Fibroblast of skin of right biceps (primary cell): ENCODE measurements at places on chromosomes 5 and 9.
A peak's percentile ranks its signal among the peaks of the same experiment; 100 is the strongest.

GRCh38 chr9:38388283-38389223 is 3.9 kb upstream of the ALDH1B1 start:
- DNase-seq = no peak

- DNase-seq = no peak
Measured at GRCh38 chr5:15864536-15865215, 314.9 kb downstream of the MARCHF11 start.

GRCh38 chr9:129549684-129550083 is 71.2 kb downstream of the C9orf50 start:
- DNase-seq = peak; percentile 76

GRCh38 chr5:5881294-5881693 is 458.8 kb downstream of the ICE1 start:
- no peak for DNase-seq

GRCh38 chr5:6333182-6333905 is 45.0 kb downstream of the MED10 start:
- no peak for DNase-seq

GRCh38 chr9:96867079-96867804 is 12.9 kb upstream of the ZNF782 start:
- DNase-seq = no peak

DNA sequence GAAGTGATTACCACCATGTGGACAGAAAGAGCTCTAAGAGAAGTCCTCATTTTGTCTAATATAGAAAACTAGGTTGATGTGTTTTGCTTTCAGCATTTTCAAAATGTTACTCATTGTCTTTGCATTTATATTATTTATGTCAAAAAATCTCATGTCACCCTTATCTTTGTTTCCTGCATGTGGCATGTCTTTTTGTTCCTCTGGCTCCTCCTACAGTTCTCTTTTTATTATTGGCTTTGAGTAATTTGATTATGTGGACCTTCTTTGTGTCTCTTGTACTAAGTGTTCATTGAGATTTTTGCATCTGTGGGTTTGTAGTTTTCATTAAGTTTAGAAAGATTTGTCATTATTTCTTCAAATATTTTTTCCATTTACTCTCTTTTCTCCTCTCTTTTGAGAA is 58.8 kb downstream of the GNG10 start:
- DNase-seq = peak; percentile 4

DNA sequence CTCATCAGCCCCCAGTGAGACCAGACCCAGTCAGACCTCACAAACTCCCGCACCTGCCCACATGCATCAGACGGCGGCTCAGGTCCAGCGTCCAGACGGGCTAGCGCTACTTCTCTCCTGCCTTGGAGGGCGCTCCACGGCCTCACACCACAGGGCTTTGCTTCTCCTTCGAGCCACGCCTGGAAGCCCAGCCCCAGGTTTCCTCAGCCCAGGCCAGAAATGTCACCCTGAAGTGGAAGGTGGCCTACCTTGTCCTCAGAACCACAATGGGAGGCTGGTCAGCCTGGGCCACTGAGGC is 2.8 kb downstream of the NACC2 start:
- no peak for DNase-seq

DNA sequence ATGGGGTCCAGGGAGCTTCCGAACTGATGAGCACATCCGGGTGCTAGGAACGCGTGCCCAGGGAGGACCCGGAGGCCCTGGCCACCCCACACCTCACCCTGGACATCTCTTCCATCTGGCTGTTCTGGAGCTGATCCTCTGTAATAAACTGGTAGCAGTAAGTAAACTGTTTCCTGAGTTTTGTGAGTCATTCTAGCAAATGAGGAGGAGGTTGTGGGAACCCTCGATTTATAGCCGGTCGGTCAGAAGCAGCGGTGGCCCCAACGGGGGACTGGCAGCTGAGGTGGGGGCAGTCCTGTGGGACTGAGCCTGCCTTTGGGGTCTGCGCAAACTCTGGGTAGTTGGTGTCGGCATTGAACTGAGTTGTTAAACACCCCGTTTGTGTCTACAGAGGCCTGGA is 15.4 kb upstream of the UBAC1 start:
- no peak for DNase-seq

- DNase-seq = peak; percentile 85
Measured at GRCh38 chr5:153565822-153566221, 75.4 kb downstream of the GRIA1 start.

DNA sequence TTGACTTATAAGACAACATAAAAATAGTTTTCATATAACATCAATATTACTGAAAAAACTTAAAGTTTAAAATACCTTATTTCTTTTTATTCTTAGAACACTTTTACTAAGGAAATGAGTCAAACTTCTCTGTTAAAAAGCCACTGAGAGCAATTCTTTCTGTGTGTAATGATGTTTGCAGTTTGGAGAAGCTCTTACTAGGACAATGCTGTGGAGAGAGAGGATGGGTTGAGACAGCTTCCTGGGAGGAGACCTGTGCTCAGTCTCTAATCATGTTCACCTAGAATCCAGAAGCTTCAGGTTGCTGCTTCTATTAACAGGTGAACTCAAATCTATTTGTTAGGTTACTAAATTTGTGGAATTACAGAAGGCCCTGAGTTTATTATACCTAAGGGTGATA is 198.5 kb downstream of the DNAH5 start:
- peak; percentile 13 for DNase-seq

DNA sequence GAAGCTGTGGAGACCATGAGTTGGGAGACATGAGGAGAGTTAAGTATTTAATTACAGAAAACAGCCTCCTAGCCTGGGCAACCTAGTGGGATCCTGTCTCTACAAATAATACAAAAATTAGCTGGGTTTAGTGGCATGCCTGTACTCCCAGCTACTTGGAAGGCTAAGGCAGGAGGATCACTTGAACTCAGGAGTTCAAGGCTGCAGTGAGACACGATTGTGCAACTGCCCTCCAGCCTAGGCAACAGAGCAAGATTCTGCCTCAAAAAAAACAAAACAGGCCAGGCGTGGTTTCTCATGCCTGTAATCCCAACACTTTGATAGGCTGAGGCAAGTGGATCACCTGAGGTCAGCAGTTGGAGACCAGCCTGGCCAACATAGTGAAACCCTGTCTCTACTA is 52.6 kb downstream of the AQP7 start:
- no peak for DNase-seq

- no peak for DNase-seq
Measured at GRCh38 chr5:88474574-88474973, 205.9 kb upstream of the TMEM161B start.

GRCh38 chr5:133365738-133366137 is 246.6 kb downstream of the FSTL4 start:
- no peak for DNase-seq

- no peak for DNase-seq
Measured at GRCh38 chr5:179337796-179338676, 7.2 kb downstream of the ADAMTS2 start.

GRCh38 chr9:134212809-134213507 is 48.6 kb upstream of the RNU6ATAC start:
- no peak for DNase-seq

- DNase-seq = peak; percentile 74
Measured at GRCh38 chr9:86563350-86563749, 209.1 kb upstream of the TUT7 start.

DNA sequence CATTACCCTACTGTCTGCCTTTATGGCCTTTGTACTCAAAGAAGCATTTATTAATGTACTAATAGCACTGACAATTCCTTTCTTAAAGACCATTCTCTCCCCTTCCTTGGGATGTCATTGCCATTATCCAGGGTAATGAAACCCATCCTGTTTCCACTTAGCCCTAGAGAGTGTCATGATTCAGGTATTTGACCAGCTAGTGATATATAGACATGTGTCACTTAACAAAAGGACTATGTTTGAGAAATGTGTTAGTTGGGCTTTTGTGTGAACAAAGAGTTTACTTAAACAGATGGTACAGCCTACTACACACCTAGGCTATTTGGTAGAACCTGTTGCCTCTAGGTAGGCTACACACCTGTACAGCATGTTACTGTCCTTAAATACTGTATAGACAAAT is 2.0 kb downstream of the ATP6V0E1 start:
- no peak for DNase-seq

GRCh38 chr9:84145780-84146179 is 165.2 kb downstream of the RMI1 start:
- DNase-seq = no peak

- DNase-seq = no peak
Measured at GRCh38 chr9:131800843-131801242, 61.0 kb upstream of the RAPGEF1 start.

DNA sequence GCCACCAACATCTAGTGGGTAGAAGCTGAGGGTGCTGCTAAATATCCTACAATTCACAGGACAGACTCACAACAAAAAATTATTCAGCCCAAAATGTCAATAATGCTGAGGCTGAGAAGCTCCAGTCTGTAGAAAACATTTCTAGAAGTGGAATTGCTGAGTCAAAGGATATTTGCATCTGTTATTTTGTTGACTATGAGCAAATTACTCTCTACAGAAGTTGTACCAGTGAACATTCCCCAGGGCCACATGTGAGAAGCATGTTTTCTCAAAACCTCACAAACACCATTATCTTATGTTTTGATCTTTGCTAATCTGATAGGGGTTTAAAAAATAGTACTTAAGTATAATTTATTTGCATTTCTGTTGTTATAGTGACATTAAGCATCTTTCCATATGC is 15.4 kb downstream of the ITK start:
- no peak for DNase-seq

GRCh38 chr5:12237837-12238575 is 333.8 kb upstream of the CTNND2 start:
- no peak for DNase-seq

DNA sequence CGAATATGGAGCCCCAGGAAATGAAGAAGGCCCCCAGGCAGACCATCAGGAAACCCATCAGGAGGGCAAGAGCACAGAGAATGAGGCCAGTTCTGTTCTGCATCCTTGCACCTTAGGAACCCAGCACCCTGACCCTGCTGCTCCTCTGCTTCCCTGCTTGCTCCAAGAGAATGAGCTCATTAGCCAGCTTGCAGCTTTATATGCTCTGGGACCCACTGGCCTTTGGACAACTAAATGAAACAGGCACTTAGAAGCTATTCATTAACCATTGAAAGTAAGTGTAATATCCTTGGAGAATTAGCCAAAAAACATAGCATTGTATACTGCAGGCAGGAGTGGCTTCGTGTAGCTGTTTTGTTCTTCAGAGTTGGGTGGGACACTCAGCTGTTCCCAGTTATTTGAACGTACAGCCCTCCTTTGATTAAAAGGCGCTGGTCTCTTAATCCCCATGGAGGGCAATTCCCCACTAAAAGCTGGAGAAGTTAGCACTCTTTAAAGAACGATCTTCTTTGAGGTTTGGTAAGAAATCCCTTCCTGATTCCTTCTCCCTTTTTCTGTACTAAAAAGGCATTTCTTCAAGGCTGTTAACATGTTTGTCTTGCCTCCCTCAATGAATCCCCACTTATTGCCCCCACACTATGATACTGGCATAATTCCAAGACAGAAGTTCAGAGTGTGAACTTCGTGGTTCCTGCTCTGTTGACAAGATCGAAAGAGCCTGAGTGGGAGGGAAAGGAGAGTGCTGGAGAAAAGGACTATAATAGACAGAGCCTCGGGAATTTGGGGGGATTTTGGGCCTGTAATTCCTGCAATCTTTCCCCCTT is at the start of gene TMEM252:
TMEM252 (minus strand) TSS at position 172 of the 824 bp plus-strand sequence; CDS start at position 103, 69 bp downstream.
- DNase-seq = no peak

DNA sequence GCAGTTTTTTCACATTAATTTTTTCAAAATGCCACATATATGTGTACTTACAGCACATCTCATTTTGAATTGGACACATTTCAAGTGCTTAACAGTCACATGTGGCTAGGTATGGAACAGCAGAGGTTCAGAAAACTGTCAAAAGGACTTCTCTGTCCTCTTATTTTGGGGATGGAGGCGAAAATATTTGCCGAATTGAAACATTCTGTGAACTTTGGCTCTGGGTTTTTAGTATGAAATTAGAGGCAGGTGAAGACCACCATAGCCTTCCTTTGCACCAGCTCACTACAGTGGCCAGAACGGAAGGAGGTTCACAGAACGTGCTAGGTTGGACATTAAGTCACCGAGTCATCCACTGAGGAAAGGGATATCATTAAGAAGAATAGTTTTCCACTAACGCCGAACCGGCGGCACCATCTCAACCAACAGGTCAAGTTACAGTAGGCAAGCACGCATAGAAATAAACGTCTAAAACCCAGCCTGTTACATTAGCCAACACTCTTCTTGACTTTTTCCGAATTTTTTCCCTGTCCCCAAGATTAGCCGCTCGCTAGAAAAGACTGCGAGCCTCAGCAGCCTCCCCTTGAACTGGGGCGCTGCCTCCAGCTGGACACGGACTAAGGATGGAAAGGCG is 1.8 kb upstream of the TLE4 start:
- no peak for DNase-seq

- no peak for DNase-seq
Measured at GRCh38 chr9:137750566-137750965, 127.0 kb upstream of the CACNA1B start.

DNA sequence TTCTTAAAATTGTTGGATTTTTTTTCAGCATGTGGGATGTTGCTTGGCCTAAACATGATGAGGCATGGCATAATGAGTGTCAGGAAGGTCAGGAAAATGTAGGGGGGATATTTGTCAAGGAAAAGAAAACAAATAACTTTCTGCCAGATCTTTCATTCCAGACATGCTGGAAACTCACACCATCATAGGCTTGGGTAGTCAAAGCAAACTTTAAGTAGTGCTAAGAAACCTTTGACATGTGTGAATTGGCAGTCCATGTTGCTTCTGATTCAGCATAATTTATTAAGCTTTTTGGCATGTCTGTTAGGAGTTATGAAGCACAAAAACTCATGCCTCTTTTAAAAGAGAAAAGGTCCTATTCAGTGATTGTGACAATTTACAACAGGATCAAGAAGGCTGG is 61.3 kb upstream of the MTAP start:
- DNase-seq = peak; percentile 54

DNA sequence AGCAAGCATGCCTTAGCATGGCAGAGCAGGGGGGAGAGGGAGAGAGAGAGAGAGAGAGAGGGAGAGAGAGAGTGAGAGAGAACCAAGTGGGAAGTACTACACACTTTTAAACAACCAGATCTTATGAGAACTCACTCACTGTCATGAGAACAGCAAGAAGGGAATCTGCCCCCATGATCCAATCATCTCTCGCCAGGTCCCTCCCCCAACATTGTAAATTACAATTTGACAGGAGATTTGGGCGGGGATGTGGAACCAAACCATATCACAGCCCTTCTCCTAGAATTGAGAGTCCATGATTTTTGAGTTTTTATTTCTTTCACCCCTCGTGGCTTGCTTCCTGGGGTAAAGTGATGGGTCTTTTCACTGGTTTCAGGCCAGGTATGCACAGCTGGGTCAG is 98.8 kb downstream of the DOCK2 start:
- no peak for DNase-seq
